ENCODE measurements at places on chromosomes 11 and 22.
A peak's percentile ranks its signal among the peaks of the same experiment; 100 is the strongest.

- DNase-seq, result no peak
Observed at GRCh38 chr11:116852261-116853031, 15.0 kb upstream of the APOA1 start.

GRCh38 chr22:35133702-35134380 lies 67.9 kb downstream of the ISX start:
- DNase-seq, result no peak

- DNase-seq, result no peak
Observed at GRCh38 chr11:117229411-117229810, 2.5 kb downstream of the PCSK7 start.

DNA sequence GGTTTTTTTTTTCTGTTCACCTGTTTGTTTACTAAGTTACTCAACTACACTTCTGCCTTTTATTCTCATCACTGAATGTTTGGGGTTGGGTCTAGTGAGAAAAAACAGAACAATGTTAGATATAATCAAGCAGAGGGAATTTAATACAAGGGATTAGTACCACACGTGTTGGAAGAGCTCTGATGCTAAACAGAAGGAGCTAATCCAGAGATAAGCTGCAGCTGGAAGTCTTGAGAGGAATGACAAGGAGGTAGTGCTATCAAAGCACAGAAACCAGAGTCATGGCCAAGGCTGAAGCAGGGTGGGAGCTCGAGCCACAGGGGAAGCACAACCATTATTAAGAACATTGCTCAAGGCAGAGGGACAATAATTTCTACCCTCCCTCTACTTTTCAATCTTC lies 604.1 kb upstream of the ANO5 start:
- peak; percentile 40 for DNase-seq

- DNase-seq, result no peak
Observed at GRCh38 chr11:98734686-98735085, 286.1 kb upstream of the CNTN5 start.

DNA sequence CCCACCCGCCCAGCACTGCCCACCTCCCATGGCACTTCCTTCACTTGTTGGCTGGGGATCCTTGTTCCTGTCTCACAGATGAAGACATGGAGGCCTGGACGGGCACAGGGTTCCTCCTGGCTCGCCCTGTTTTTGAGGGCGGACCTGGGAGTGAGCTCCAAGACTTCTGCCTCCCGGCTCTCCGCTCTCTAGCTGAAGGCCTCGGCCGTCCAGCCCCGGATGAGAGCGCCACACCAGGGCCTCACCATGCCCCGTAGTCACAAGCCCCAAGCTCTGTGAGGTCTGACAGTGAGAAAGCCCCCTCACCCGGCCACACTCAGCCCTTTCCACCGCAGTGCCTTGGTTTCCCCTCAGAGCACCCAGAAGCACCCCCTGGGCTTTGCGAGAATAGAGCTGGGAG lies 9.1 kb downstream of the TPCN2 start:
- no peak for DNase-seq

- peak; percentile 16 for DNase-seq
Observed at GRCh38 chr11:86193297-86194095, 51.1 kb upstream of the EED start.

DNA sequence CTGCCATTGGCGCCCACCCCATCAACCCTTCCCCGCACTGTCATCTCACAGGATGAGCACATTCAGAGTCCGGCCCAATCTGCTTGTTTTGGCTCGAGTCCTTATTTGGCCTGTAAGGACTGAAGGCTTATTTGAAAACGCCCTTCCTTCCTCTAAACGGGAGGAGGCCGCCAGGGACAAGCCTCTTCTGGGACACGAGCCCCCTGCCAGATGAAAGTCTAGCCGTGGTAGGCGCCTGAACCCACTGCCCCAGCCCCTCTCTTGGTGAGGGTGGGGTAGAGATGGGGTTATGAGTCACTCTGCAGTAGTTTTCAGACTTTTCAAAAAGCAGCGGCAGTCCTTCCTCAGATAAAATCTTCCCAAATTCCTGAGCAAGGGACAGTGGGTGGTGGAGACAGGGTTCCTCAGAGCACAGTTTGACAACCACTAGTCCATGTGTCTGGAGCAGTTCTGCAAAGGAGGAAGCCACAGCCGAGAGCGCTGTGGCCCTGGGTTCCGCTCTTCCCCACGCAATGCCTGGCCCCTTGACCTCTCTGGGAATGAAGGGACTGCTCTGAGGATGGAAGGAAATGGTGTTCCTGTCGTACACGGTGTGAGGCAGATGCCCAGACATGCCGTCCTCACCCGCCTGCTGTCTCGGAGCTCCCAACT lies 57.0 kb downstream of the MYH9 start:
- no peak for DNase-seq

DNA sequence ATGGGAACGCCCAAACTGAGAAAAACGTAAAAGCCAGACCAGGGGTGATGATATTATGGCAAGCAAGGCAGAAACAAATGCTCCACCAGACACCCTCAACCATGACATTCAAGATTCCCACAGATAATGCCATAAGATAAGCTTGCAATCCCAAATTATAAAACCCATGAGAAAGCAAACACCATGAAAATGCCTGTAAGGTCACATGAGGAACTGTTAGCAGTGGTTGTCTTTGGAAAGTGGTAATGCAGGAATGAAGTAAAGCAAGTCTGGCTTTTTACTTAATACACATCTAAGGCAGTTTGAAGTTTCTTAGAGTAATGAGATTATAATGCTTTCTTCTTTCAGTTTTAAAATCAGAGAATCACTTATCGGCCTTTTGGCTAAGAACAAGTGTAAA lies 111.0 kb downstream of the MN1 start:
- no peak for DNase-seq

DNA sequence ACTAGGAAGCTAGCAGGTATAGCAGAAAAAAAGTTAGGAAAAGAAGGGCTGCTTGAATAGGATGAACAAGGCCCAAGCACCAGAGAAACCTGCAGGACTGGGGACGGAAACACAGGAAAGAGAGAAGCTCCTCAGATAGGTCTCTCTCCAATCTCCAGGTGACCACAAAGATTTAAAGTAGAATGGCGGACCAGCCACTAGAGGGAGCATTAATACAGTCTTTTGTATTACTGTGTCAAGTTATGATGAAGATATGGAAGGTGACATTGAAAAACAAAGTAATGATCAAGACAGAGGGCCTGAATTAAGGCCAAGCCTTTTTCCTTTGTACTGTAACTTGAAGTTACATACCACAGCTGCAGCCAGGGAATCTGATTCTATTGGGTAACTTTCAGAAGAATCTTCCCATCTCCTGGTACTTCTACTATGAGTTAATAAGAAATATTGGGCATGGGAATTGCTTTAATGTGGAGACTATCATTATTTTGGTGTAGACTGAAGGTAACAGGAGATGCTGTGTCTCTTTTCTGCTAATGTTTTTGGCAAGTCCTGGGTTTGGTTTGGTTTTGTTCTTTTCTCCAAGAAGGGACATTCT lies 33.8 kb downstream of the OR2AG2 start:
- DNase-seq, result no peak

DNA sequence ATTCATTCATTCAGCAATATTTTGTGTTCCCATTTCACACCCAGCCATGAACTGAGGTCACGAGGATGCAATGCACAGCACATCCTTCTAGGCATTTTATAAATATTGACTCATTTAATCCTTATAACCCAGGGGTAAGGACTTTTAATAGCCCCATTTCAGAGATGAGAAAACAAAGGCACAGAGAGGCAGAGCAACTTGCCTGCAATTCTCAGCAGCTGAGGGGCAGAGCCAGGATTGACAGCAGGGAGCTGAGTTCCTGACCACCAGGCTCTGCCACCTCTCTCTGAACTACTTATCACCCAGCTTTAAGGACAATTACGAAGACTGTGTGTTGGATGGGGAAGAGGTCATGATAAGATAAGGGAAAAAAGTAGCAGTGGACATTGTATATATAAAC lies 12.8 kb upstream of the FGF3 start:
- DNase-seq, result no peak

DNA sequence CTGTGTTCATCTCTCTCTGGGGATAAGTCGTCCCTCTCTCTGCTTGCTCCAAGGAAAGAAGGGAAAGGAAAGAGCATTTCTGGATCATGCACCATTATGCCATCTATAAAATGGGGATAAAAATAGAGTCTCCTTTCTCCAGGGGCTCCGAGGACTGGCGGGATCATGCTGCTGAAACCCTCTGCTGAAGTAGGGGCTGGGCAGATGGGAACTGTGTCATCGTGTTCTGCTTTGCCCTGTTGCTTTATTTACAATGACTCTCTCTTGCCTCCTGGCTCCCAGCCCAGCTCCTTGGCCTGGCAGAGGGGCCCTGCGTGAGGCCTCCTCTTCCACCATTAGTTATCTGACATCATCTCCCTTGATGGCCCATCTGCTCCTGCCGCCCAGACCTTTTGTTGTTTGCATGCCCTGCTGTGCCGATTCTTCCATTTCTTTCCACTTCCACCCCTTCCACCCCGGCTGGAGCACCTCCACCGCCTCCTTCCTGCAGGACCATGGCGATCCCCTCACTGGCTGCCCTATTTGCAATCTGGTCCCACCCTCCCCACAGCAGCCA lies 200.9 kb downstream of the MYO18B start:
- peak; percentile 85 for DNase-seq

DNA sequence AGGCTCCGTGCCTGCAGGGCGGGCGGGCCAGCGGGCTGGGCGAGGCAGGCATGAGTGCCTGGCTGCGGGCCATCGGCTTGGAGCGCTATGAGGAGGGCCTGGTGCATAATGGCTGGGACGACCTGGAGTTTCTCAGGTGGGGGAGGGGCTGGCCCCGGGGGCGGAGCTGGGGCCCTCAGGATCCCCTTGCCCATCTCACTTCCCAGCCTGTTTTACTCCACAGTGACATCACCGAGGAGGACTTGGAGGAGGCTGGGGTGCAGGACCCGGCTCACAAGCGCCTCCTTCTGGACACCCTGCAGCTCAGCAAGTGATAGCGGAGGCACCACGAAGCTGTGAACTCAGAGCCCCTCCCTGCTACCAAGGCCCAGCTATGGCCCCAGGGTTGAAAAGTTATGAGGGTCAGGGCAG lies 5.9 kb downstream of the PHOX2A start:
- no peak for DNase-seq

DNA sequence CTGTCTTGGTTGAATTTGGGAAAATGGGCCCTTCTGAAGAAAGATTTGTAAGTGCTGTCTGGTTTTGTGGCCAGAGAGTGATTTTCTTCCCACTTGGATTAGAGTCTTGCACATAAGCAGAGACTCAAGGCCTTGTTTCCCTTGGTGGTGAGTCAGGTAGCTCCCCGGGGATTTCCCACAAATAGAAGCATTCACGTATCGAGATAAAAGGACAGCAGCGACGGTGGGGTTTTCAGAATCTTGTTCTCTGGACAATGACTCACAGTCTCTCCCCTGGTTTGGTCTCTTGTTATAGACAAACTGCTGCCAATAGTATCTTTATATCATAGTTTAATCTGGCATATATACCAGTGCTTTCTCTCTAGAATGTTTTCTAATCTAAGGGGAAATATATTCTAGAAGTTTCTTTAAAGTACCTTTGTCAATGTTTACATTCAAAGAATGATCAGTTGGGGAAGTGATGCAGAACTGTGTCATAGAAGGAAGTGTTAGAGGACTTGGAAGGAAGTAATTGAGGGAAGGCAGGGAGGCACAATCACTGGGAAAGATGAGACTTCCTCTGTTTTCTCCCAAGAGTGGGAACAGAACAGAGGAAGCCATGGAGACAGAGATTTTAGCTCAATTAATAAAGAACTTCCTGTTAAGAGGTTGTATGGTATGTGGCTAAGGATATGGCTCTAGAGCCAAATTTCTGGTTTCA lies 18.1 kb downstream of the POLA2 start:
- DNase-seq, result no peak

DNA sequence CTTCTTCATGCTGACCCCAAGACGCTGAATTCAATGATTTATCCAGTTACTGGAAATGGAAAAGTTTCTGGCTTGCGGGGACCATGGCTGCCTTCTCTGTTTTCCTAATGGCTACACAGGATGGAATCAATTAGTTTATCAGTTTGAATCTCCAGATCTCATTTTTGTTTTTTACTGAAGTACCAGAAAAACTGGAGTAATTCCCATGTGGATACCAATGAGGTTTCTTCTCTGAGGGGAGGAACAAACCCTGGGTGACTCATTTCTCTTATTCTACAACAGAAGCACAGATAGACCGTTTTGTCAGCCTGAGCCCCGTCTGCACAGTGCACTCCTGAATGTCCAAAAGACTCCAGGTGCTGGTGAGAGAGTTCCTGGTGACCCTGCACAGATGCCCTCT lies 3.4 kb downstream of the ZNF195 start:
- no peak for DNase-seq

DNA sequence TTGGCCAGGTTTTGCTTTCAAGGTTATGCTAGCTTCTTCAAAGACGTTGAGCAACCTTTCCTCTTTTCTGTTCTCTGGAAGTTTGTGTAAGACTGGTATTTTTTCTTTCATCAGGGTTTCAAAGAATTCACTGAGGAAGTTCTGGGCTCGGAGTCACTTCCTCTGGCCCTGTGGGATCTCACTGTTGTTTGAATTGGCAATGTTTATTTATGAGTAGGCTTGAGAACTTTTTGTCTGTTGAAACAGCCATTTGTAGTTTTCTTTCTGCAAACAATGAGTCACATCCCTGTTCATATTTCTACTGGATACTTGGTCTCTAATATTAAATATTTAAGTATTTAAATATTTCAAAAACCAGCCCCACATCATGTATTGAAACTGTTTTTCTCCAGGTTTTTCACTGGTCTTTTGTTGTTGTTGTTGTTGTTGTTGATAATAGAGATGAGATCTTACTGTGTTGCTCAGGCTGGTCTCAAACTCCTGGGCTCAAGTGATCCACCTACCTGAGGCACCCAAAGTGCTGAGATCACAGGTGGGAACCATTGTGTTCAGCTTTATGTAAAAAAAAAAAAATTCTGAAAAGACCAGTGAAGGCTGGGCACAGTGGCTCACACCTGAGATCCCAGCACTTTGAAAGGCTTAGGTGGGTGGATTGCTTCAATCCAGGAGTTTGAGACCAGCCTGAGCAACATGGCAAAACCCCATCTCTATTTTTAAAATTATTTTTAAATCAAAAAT lies 26.9 kb downstream of the SUSD2 start:
- no peak for DNase-seq

DNA sequence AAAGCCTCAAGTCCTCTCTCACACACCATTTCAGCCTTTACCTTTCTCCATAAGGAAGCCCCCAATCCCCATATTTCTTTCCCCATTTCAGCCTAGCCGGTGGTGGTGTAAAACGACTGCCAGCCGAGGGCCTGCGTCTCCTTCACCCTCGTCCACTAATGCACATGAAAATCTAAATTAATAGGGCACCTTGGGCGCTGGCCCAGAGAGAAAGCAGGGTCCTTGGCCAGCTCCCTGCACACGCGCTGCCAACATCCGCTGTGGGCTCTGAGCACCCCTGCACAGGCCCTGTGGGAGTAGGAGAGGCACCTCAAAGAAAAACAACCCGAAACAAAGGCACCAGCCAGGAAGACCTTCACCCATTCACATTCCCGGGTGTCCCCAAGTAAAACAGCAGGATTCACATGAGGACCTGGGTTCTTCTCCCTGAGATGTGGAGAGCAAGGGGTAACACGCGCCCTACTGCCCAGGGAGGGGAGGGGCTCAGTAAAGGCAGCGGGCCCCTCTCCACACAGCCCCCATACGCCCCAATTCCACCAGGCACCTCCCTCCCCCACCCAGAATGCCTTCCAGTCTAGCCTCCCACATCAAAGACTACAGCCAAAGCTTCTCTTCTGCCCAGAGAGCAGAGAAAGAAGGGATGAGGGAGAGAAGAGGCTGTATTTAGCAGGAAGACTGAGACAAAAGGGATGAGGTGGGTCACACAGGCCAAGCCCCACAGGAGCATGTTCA lies 79.0 kb downstream of the MICAL3 start:
- DNase-seq, result no peak

- DNase-seq, result no peak
Observed at GRCh38 chr22:37843741-37844089, 419 bp downstream of the ANKRD54 start.

GRCh38 chr11:83649528-83649855 lies 363.3 kb upstream of the CCDC90B start:
- DNase-seq, result no peak

GRCh38 chr11:46342239-46342638 lies 5.0 kb upstream of the DGKZ start:
- DNase-seq, result no peak
